ENCODE measurements at places on chromosomes 3 and 15.

DNA sequence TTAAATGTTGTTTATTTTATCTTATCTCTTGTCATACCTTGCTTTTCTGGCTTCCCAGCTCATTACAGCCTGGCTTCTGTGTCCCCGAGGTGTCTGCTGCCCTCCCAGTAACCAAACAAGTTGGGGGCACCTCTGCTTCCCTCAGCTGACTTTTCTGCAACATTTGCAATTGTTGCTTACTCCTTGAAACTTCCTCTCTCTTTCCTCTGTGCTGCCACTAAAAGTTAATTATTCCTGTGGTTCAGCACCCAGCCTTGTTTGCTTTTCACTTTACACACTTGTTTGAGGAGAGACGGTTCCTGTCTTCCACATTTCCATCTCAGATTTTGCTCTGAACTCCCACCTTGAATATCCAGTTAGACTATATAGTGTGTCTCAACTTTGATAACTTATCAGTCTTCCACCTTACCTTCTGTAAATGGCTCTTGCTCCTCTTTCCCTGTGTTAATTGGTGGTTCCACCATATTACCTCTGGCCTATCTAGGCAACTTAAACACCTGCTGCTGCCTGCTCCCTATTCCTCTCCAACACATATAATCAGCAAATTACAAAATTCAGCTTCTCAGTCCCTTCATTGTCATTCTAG lies 21.6 kb downstream of the MCTP2 start:
- DNase-seq = no peak

- no peak for DNase-seq
Measured at GRCh38 chr3:86175051-86175536, 815.9 kb downstream of the VGLL3 start.

GRCh38 chr15:70277556-70277955 lies 179.8 kb upstream of the TLE3 start:
- DNase-seq = no peak

GRCh38 chr15:86611417-86612040 lies 531.9 kb downstream of the AGBL1 start:
- no peak for DNase-seq

GRCh38 chr3:44392489-44392888 lies 53.9 kb downstream of the TCAIM start:
- DNase-seq = no peak

DNA sequence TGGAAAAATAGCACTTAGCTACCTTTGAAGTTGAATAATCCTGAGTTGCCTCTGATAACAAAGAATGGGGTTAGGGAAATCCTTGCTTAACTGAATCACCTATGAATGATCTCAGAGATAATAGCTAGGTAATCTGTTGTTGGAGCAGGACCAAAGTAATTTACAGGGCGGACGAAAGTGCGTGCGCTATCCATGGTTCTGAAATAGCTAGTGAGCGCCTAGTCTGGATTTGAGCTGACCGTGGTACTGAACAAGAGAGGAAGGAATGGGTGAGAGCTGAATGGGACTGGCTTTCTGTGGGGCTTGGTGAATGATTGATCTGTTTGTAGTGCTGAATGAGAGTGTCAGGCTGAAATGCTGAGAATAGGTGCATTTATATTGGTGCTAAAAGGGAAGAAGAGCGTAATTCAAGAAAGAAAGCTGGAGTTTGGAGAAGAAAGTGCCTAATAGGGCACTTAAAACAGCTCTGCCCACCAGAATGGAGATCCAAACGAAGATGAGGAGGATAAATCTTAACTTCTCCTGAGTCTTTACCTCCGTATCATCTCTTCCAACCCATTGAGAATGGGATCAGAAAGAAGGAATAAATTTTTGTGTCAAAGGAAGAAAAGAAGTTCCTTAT lies 10.1 kb downstream of the SCN10A start:
- DNase-seq = peak; percentile 53

GRCh38 chr3:158405507-158405906 lies 165.5 kb upstream of the MLF1 start:
- no peak for DNase-seq

DNA sequence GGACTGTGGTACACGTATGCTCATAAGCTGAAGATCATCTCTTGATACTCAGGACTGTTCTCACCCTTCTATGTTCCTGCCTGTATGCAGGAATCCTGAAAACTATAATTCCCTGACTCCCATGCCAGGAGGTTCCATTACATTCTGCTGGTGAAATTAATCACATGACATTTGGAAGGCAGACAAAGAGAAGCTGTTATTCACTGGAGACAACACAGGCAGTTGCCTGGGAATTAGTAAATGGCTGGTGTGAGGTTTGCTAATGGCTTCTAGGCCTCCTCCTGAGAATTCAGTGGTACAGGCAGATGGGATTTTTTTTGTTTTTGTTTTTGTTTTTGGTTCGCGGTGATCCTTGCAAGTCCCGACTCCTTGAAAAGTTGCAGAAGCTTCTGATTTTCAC lies 91.4 kb downstream of the CTNNB1 start:
- DNase-seq = no peak

- DNase-seq = no peak
Measured at GRCh38 chr15:22226034-22226790, 145.9 kb downstream of the OR4M2 start.

DNA sequence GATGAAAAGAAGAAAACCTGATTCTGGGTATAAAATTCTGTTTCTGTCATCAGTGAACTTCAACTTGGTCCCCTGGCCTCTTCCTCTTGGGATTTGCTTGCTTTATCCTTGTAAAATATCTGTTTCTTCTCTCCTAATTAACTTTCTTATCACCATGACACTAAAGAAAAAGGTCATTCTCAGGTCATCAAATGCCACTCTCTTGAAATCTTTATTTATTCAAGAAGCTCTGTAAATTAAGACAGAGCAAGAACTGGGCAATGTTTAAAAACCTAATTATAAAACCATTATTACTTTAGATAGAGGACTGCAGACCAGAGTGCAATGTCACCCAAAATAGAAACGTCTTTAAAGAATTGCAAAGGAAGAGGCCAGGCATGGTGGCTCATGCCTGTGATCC lies 6.0 kb upstream of the LIPC start:
- no peak for DNase-seq

DNA sequence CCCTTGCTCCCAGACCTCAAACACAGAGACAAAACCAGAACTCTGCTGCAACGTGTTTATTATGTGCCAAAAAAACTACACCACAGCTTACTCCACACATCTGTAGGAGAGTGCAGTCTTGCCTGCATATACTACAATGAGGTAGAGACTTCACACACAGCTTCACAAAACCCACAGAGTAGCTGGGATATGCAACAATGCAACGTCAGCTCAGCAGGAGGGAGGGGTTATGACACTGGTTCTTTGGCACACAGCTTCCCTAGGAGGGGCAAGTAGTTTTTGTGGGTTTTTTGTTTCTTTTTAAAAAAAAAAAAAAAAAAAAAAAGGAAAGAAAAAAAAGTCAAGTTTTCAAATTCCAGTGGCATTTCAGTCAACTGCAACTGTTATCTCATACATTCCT lies 2.9 kb upstream of the RPS17 start:
- DNase-seq = no peak

DNA sequence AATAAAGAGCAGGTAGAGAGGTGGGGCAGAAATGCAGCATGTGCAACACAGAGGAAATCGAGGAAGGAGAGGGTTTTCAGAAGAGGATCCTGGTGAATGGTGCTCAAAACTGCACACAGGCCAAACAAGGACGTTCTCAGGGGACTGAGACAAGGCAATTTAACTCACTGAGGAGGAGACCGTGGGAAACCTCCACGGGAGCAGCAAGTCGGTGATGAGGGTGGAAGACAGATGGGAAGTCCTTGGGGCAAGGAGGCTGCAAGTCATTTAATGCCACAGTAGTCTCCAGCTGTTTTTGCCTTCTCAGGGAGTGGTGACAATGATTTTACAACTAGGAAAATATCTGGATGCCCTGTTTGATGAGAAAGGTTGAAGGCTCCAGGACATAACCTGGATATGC lies 11.5 kb upstream of the PDIA5 start:
- no peak for DNase-seq

GRCh38 chr15:101498076-101498716 lies 8.7 kb upstream of the PCSK6 start:
- DNase-seq = peak; percentile 15

DNA sequence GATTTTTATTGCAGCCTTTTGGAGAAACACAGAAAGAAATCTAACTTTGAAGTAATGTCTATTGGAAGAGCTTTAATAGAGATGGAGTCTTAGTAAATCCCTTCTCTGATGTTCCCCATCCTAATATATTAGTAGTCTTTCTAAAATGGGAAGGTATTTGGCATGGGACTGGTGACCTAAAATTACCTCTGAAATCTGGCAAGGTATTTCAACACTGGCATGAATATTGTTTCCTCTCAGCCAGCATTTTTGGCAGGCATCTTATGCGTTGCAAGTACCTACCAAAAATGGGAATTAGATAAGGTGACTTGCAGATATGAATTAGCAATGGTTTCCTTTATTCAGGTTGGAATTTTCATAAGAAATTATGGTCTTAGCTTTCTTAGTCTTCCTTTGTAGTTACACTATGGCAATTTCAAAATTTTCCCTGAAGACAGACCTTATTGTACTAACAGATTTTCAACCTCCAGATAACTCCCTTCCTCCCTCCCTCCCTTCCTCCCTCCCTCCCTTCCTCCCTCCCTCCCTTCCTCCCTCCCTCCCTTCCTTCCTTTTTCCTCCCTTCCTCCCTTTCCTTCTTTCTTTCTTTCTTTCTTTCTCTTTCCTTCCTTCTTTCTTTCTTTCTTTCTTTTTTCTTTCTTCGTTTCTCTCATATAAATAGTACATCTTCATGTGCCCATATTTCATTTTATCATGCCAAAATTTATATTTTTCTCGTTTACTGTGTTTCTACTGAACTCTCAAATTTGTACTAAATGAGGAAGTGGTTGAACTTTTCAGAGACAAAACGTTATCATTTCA lies 168.2 kb upstream of the KCNMB2 start:
- DNase-seq = no peak
